ENCODE measurements at places on chromosomes 2 and 18.
A peak's percentile ranks its signal among the peaks of the same experiment; 100 is the strongest.

GRCh38 chr2:223060201-223060825, 8.3 kb downstream of the KCNE4 start:
- no peak for DNase-seq

DNA sequence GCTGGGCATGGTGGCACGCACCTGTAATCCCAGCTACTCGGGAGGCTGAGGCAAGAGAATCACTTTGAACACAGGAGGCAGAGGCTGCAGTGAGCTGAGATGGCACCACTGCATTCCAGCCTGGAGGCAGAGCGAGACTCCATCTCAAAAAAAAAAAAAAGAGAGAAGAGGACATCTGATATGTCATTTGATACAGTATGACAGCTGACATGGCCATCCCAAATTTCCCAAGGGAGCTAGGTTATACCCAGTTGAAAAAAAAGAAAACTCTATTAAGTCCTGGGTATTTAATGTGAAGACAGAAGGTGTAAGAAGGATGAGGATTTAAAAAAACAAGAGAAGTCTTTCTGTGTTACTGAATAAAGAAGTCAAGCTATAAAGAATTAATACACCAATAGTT, 23.3 kb downstream of the CLASP1 start:
- no peak for DNase-seq

DNA sequence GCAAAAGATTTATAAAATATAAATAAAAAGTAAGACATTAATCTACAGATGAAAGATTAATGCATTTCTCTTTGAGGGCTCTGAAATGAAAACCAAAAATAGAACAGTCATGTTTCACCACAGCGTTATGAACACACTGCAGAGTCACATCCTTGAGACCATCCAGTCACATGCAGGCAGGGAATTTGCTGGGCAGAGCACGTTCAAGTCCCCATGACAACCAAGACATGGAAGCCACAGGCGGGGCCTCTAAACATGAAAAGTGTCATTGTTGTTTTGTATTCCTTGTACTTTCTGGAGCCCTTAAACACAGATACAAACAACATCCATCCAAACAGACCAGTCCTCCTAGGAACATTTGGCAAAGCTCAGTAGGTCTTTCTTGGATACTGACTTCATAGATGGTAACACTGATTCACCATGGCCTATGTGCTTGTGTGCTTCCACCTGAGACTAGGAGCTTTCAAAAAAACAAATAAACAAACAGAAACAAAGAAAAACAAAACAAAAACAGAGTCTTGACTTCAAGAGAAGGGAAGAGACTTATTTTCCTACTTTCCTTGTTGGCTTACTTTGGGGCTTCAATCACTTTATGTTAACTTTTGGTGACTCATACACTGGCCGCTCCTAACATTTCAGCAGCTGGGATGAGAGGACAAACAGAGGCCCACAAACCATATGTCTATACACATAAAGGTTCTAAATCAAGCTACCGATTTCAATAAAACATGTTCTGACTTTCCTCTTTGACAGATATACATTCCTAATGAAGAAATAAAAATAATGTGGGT, 99.5 kb upstream of the CCDC85A start:
- DNase-seq: no peak

DNA sequence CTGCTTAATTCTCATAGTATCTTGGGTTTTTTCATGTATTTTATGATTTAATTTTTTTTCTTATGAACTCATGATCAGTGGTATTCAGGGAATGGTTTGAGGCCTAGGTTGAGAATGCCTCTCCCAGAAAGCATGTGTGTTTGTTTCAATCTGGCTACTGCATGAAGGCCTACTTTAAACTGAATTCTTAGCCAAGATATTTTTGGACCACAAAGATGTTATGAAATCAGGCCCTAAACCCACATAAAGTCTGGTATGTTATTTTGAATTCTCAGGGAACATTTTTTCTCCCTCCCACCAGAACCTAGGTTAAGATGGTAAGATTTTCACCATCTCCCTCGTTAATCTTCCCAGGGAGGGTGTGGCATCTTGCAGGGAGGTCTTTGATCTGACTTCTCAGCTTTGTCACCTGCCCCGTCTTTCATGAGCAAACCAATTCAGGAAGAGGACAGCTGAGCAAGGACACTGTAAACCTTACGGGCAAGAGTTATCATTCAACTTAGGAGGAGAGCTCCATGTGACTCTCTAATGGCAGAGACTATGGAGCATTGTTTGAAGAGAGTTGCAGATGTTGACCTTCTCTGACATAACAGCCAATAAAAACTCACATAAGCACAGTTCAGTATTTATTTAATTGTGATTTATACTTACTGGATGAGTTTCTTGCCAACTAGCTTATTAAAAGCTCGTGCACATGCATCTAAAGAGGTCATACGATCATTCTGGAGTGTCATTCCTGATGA, 21.3 kb upstream of the ACKR3 start:
- DNase-seq: peak; percentile 68

GRCh38 chr18:61734396-61734795, 158.4 kb downstream of the RNF152 start:
- DNase-seq: no peak

GRCh38 chr18:36993068-36993467, 164.1 kb downstream of the KIAA1328 start:
- DNase-seq: peak; percentile 82

DNA sequence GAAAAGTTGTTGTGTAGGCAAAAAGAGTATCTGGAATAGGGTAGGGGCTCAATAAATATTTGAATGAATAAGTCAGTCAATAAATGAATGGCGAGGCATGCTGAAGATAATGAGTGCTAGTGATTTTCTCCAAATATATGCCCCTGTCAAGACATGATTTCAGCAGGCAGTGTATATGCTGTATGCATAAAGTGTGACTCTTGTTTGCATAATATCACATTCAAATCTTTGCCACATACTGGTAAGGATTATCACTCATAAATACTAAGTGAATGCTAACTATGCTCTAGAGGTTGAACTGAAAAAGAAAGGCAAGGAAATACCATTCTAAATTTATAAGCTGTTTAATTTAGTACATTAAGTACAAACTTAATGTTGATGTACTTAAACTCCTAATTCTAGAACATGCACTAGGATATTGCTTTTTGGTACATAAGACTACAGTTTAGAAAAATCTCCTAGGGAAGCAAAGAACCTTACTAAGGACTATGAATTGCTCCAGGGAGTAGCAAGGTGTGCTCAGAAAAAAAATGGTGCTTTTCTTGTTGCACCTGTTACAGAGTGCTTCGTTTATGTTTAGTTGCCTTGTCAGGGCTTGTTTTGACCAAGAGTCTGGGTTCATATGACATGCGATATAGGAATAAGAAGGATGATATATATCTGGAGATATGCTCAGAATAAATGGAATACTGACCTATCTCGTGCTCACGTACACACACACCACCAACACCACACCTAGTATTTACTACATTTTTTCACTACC, 224.0 kb upstream of the TANK start:
- no peak for DNase-seq

DNA sequence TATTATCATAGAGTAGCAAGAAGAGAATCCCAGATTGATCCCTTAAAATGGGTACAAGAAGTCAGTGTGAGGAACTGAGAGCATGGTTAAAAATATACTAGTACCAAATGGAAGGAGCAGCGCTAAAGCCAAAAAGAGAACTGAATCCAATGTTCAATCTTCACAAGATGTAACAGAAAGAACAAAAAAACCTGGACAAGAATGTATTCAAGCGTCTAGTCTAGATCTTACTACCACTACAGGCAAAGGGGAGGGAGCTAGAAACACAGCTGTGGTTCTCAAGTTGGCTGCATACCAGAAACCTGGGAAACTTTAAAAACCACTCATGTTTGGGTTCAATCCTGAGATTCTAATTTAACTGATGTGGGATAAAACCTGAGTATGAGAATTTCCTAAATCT, 57.5 kb downstream of the PIAS2 start:
- peak; percentile 34 for DNase-seq

DNA sequence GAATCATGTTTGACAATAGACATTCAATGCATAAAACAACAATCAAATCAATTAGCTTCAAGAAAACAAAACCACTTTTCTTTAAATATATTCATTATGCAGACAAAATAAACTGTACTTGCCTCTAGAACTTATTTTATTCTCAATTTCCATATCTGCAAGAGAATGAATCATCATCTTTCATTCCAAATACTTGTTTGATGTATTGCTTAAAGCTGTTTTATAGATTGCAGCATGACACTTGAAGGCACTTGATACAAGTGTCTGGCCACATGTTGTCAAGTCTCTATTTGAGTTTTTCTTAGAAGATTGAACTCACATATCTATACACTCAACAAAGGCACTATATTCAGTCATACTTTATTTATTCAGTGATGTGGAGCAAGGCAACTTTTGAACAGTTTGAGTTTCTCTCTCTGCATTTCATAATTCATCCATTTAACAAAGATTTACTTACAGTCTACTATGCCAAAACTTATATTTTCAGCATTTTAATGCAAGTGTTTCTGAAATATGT, 38.7 kb upstream of the DDX18 start:
- peak; percentile 3 for DNase-seq
